ENCODE measurements at places on chromosomes 5 and 9.

GRCh38 chr5:112737070-112737462, 619 bp upstream of the APC start:
- no peak for DNase-seq

- no peak for DNase-seq
Observed at GRCh38 chr5:74541381-74541781, 99.1 kb downstream of the ENC1 start.

DNA sequence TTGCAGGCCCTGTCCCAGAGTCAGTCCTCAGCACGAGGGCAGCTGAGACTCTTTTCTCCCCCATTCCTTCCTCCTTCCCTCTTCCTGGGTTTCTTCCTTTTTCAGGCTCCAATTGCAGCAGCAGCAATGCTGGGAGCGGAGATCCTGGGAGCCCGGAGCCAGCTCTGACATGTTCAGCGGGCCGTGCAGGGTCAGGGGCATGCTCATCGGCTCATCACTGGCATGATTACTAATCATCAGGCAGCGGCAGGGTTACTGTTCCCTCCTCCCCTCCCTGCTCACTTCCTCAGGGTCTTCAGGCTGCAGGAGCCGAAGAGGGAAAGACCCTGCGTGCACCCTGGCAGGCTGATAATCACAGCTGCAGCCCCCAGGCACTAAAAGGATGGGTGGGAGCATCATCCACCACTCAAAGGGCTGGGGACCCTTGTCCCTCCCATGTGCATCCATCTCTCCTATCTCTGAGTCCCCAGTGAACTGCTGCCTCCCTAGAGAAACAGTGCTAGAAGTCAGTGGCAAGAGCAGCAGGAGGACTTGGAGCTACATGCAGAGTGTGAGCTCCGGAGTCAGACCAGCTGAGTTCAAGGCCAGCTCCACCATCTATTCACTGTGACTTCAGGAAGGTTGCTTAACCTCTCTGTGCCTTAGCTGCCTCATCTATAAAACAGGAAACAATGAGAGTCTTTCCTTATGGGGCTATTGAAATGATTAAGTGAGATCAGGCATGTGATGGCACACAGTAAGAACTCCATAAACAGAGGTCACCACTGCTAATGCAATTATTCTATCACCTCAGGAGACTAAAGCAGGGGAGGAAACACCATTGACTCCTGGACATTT, 7.8 kb upstream of the KCNIP1 start:
- DNase-seq = no peak

DNA sequence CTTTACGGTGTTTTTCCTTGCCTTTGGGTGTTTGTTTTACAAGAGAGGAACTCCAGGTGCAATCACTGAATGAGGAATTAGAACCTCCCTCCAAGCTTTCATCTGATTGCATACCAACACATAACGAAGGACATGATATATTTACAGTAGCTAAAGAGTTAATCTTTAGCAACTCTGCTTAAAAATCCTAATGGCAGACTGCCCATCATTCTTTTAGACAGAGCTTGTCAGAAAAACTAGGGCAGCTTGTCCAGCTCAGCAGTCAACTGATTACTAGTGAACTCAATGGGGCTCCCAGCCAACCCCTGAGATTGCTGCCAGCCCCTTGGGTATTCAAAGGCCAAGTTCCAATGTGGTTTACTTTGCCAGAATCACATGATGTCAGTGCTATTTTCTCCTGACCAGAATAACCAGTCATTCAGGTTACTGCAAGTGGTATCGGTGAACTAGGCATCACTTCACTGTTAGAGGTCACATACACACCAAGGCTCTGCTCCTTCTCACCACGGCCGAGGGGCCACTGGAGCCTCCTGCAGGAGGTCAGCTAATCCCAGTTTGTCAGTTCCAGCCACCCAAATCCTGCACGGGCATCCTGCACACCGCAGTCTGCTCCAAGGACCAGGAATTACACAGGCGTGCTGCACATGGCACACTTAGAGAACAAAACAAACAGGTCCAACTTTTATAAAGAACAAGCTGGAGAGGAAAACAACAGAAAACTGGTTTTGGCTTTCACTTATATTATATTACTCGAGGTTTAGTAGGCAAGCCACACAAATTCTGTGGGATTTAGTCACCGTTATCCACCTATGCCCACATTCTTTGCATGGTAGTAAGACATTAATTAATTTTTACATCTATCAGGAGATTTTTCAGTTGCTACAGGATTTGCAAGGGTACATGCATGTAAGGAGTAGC, 62.5 kb downstream of the NFIB start:
- DNase-seq = no peak

GRCh38 chr9:4508246-4508906, 18.1 kb downstream of the SLC1A1 start:
- DNase-seq = no peak

- no peak for DNase-seq
Observed at GRCh38 chr5:7391814-7392692, 3.9 kb upstream of the ADCY2 start.

DNA sequence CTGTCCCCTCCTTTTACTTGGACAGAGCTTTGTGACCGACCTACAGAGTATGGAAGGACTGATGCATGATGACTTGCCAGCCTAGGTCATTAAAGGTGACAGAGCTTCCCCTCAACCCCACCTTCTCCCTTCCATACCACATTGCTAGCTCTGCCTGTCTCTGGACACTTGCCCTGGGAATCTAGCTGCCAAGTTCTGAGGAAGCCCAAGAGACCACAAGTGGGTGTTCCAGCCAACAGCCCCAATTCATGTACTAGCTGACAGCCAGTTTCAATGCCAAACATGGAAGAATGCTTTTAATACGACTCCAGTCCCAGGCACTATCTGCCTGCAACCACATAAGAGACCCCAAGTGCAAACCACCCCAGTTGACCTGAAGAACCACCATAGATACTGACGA, 477.1 kb downstream of the SPOCK1 start:
- no peak for DNase-seq

GRCh38 chr9:69376651-69377050, 51.6 kb downstream of the ENTREP1 start:
- no peak for DNase-seq

DNA sequence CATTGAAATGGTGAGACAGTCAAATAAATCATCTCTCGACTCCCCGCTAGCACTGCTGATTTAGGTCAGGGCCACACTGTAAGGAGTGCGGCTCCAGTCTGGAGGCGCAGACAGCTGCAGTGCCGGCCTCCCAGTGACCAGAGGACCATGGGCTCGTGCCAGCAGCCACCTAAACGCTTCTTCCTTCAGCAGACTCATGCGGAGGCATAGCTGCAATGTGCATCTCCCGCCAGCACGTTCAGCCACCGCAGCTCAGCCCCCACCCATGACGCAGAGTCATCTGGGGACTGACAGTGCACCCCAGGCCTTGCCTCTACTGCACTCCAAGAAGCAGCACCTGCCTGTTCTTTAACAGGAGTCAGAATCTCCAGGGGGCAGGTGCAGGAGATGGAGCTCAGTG, 13.6 kb upstream of the MAPK9 start:
- no peak for DNase-seq

DNA sequence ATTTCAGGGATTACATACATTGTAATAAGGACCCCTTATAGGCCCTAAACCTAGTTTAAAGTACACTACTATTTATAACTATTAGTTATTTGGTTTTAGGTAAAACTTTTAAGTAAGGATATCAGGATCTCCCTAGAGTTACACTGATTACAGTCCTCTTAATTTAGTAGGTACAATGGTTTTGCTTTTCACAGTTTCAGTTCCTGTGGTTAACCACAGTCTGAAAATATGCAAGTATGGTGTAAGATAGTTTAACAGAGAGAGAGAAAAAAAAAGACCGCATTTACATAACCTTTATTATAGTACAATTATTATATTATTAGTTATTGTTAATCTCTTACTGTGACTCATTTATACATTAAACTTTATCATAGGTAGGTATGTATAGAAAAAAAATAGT, 725.3 kb upstream of the PTPRD start:
- no peak for DNase-seq

DNA sequence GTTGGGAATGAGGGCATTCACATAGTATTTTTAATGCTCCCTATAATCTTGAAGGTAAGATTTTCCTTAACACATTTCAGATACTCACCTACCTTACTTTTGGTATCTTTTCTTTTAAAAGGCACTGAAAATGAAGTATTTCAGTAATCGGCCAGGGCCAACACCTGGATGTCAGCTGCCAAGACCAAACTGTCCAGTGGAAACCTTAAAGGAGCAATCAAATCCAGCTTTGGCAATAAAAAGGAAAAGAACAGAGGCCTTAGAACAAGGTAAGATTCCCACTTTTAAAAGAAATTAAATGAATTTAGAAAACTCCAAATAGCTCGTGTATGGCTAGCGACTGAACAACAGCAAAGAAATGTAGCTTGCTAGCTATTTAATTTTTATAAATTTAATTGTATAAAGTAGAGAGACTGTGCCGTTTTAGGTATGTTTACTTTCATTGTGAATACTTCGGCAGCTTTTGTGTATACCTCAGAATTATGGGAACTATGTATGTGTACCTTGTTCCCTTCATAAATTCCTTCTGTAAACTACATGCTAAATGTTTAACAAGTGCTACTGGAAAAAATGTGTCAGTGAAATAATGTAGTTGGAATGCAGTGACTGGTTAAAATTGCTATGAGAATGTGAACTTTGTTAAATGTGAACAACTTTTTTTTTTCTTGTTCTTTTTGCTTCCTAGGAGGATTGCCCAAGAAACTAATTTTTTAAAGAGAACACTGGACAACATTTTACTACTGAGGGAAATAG, 41.9 kb downstream of the CDK7 start:
- no peak for DNase-seq

DNA sequence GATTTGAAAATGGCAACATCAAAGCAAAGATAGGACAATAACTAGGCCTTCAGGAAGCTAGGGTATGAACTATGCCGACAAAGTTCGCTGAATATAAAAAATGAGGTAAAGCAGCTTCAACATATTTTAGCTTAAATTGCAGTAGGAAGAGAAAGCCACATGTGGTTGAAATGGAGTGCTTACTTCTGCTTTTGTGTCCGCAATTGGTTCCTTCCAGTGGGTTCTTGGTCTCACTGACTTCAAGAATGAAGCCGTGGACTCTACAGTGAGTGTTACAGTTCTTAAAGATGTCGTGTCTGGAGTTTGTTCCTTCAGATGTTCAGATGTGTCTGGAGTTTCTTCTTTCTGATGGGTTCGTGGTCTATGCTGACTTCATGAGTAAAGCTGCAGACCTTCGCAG, 95.2 kb downstream of the APTX start:
- no peak for DNase-seq

DNA sequence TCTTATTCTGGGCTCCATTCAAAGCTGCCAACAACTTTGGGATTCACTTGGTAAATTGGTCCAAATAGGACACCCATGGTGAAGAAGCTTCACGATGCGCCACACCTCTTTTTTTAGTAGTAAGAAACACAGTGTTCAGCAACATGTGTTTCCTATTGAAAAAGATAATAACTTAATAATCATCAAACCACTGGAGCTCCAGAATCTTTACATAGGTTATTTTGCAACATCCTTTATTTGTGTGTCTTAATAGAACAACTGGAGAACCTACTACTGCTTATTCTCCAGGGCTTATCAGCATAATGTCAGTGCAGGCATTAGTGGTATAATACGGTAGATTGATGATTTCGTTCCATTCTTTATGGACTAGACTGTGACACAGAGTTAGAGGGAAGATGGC, 63.3 kb upstream of the DAPK1 start:
- DNase-seq = no peak

GRCh38 chr5:132641241-132641723, 16.7 kb upstream of the IL13 start:
- no peak for DNase-seq

DNA sequence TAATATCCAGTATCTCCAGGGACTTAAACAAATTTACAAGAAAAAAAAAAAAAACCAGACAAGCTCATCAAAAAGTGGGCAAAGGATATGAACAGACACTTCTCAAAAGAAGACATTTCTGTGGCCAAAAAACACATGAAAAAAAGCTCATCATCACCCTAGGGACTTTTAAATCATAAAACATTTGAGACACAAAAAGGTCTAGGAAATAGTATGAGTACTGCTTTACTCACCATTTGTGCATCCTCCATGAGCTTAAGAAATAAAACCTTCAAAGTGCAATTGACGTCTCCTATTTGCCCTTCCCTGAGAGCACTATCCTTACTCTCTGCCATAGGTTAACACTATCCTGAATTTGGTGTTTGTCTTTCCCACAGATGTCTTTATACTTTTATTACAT, 193.7 kb upstream of the NREP start:
- DNase-seq = no peak

GRCh38 chr9:12166518-12166917, 526.7 kb upstream of the TYRP1 start:
- no peak for DNase-seq

GRCh38 chr9:4375424-4376200, 75.7 kb upstream of the GLIS3 start:
- DNase-seq = no peak

DNA sequence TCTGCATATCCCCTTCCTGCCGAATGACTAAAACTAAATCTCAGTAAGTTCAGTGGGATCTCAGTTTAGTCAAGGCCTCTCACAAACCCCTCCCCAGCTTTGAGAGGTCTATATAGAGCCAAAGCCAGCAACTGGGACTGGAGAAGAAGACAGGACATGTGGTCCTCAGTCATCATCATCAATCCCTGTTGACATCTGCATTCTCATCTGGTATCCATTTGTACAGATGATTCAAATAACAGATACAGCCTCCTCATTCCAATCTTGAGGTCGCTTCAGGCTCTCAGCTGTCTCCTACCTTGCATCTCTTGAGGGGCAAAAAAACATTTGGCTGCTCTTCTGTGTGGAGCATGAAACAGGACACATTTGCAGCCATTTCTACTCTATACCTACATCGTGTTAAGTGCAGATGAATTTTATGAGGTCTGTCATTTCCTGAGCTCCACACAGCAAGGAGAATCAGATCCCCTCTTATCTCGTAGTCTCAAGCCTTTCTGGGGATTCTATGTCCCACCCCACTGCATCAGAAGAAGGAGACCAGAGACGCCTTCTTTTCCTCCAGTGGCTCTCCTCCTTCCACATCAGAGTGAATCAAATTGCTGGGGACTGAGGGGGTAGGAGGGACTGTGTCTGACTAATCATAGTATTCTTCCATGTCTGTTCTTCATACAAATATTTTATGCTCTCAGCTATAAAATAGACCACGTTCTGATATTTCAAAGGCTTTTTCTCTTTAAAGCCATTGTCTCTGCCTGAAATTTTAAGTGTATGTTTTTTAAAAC, 4.7 kb upstream of the RECK start:
- no peak for DNase-seq

GRCh38 chr5:135059000-135059923, 25.2 kb upstream of the PITX1 start:
- no peak for DNase-seq

GRCh38 chr5:157955541-157956172, 96.7 kb upstream of the CLINT1 start:
- DNase-seq = no peak

DNA sequence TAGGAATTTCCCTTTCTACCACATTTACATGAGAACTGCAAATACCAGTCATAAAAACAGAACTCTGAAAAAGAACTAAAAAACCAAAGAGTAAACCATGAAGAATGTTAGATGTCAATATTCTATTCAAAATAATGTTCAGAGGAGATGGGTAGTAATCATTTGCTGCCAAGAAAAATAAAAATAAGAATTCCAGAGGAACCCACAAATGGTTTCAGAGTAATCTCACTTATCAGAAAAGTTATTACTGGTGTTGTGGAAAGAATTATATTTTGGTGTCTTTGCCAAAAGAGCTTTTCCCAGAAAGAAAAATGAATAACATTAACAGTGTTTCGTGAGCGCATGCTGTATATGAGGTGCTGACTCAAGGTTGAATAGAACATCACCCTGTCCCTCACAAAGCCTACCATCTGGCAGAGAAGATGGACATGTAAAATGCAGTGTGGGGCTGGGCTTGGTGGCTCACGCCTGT, 35.6 kb downstream of the GPR21 start:
- no peak for DNase-seq
